ENCODE measurements at places on chromosomes 3 and 15. TPM values are rescaled to one million over a fixed set of nuclear protein-coding genes. Genes with fewer than 3 reads are reported as not detected.

GRCh38 chr3:134652409-134652831 lies 1.6 kb upstream of the KY start:
- peaks cover 3% of the 10 kb centered on the region for H3K27me3 ChIP-seq
- DNase-seq: no peak
- H3K27ac ChIP-seq: no peak overlapping the region

- DNase-seq: no peak
- no peaks in the 10 kb centered on the region for H3K27me3 ChIP-seq
- H3K4me3 ChIP-seq: no peak overlapping the region
- H3K27ac ChIP-seq: no peak overlapping the region
- H3K4me1 ChIP-seq: peaks cover 4% of the 10 kb centered on the region
Measured at GRCh38 chr3:180683816-180684215, 4.5 kb upstream of the CCDC39 start.

GRCh38 chr3:143820466-143821221 lies 27.6 kb downstream of the SLC9A9 start:
- H3K4me3 ChIP-seq: no peak overlapping the region
- no peaks in the 10 kb centered on the region for H3K27me3 ChIP-seq
- H3K27ac ChIP-seq: no peak overlapping the region
- peaks cover 17% of the 10 kb centered on the region for H3K4me1 ChIP-seq
- DNase-seq: no peak

The GOLGA8M gene
- total RNA-seq: not detected

DNA sequence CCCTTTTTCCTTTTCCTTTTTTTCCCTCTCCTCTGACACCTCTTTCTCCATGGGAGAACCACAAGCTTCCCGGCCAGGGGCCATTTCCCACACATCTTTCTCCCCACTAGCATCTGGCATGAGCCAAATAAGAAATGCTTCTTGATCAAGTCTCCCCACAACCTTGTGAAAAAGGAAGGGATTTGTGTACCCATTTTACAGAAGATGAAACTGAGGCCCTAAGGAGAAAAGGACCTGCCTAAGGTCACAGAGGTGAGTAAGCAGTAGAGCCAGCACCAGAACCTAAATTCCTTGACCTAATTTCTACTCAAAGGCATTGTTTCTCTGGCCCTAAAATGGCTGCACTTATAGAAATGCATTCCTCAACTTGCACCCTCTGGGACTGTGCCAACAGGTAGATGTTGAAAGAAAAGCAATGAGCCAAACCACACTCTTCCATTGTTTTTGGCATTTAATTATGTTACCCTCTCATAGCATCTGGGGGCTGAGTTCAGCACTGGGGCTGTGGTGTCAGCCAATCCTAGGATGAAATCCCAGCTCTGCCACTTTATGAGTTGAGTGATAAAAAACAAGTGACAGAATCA lies 81.7 kb upstream of the TLE3 start:
- H3K27me3 ChIP-seq: no peaks in the 10 kb centered on the region
- no peak overlapping the region for H3K27ac ChIP-seq
